ENCODE measurements at places on chromosomes 12 and 14.

- no peak for DNase-seq
These were observed 222.3 kb downstream of the ALG10 start for GRCh38 chr12:34244608-34245007.

DNA sequence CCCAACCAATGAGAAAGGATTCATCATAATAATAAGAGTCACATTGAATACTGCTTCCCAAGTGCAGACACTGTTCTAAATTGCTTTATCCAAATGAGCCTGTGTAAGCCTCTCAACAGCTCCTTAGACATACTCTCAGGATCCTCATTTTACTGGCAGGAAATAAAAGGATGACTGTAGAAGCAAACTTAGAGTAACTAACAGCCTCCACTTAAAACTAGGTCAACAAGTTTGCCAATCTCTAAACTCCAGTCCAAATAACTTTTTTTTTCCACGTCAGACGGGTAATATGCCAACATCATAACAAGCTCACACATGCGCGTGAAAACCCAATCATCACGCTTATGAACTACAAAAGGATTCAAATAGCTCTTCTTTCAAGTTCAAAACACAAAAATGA is 15.3 kb upstream of the DPF3 start:
- no peak for DNase-seq

GRCh38 chr12:31722580-31722979 is 6.2 kb downstream of the AMN1 start:
- DNase-seq, result no peak

DNA sequence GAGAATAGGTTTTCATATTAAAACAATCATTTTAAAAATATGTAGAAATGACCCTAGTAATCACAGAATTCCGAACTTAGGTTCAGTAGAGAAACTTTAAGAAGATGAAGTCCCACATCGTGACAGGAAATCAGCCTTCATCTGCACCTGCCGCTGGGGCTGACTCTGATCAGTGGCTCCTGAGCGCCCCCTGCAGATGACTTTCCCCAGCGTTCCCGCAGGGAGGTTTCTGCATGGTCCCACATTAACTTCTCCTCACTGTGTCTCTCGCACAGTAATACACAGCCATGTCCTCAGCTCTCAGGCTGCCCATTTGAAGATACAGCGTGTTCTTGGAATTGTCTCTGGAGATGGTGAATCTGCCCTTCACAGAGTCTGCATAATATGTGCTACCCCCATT is 1131.1 kb downstream of the TMEM121 start:
- DNase-seq, result no peak

- DNase-seq, result no peak
These were observed 60.9 kb upstream of the GPATCH2L start for GRCh38 chr14:76090616-76091391.

- DNase-seq, result no peak
These were observed 102.5 kb upstream of the BBS10 start for GRCh38 chr12:76450690-76451089.

- no peak for DNase-seq
These were observed 89.7 kb upstream of the BCL11B start for GRCh38 chr14:99361596-99362215.

GRCh38 chr14:75144944-75145343 is 18.1 kb upstream of the NEK9 start:
- DNase-seq, result no peak

- DNase-seq, result no peak
These were observed 86.6 kb downstream of the KITLG start for GRCh38 chr12:88493636-88494035.

- no peak for DNase-seq
These were observed 82.8 kb upstream of the NEDD1 start for GRCh38 chr12:96824074-96824837.

- DNase-seq, result no peak
These were observed 82.3 kb downstream of the ITPR2 start for GRCh38 chr12:26750531-26751175.

GRCh38 chr12:24861766-24862540 is 86.9 kb downstream of the BCAT1 start:
- no peak for DNase-seq

DNA sequence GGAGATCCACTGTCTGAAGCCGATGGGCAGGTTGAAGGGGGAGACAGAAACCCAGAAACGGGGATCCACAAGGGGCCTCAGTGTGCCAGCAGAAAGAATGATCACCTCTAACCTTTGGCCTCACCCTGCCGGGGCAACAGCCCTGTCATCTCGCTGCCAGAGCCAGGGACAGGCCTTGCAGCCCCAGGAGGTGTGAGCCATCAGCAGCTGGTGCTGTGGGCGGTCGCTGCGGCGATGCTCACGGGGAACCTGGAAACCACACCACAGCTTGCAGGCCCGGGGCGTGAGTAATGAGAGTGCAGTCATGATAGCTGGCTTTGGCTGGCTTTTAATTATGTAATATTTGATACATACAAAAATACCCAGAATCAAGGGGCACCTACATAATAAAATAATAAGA is 4.7 kb upstream of the TTC7B start:
- no peak for DNase-seq

DNA sequence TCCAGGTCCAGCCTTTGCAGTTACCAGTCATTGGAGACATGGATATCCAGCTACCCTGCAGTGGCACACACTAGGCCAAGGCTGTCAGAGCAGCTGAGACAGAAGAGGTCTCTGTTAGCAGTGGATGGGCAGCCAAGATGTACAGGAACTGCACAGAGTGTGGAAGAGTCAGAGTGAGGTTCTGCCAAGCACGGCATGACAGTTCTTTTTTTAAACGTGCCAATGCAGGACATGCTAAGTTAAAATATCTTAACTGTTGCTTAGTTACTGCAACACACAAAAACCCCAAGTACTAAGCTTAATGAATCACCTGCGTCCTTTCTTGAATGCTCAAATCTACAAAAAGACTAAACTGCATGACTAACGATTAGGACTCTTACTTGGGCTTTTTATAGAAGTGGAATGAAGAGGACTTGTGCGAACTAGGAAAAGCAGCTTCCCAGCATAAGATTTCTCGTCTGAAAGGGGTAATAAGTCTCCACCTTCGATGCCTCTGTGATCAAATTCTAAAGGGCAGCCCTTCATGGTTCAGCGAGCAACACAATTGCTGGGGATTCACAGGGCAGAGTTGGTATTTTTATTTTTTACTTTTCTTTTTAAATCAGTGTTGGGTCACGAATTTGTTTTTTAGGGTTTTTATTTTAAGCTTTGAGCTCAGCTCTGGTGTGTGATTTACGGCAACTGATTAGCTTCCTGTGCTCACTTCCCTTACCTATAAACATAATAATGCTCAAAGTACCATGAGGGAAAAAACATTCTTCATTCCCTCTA is 20.6 kb downstream of the MAPK1IP1L start:
- DNase-seq, result peak; percentile 8

DNA sequence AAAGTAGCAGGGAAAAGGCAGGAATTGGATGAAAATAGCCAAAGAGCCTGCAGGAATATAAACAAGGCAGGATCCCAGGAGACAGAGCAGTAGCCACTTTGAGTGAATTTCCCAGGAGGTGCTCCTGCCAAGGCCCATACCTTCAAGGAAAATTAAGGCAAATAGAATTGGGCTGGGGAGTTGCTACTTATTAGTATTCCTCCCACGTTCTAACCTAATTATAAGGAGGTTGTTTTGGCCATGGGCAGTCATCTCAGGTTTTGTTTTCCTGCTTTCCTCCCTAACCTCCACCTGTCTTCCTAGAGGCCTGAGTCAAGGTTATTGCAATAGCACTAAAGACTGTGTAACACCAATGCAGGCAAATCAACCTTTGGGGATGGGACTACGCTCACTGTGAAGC is 73.1 kb downstream of the DAD1 start:
- DNase-seq, result no peak

DNA sequence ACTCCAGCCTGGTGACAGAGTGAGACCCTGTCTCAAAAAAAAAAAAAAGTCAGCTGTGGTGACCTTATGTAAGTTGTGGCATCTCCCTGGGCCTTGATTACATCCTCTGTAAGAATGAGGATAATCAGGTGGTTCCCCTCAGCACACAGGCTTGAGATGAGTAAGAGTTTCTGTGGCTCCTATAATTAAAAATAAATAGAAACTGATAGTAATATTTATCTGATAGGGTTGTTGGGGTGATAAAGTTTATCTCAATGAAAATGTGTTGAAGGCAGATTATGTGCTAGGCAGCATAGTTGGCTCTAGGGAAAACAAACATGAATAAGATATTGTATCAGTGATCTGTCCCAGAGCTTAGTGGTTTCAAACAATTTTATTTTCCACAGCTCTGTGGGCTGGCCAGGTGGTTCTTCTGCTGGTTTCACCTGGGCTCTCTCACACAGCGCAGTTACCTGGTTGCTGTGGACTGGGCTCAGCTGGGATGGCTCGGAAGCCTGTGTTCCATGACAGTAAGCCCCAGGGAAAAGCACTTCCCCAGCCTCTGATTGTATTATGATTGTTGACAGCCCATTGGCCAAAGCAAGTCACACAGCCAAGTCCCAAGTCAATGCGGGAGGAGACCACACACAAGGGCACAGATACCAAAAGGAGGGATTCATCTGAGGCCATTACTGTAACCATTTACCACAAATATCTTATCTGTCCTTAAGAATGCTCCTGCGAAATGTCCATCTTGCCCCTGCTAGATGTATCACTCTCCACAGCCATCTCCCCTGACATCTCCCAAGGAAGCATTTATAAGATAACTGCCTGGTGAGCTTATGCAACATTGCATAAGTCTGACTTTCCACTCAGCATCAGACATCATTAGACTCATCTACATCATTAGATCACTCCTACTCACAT is 151.7 kb downstream of the NUAK1 start:
- no peak for DNase-seq

DNA sequence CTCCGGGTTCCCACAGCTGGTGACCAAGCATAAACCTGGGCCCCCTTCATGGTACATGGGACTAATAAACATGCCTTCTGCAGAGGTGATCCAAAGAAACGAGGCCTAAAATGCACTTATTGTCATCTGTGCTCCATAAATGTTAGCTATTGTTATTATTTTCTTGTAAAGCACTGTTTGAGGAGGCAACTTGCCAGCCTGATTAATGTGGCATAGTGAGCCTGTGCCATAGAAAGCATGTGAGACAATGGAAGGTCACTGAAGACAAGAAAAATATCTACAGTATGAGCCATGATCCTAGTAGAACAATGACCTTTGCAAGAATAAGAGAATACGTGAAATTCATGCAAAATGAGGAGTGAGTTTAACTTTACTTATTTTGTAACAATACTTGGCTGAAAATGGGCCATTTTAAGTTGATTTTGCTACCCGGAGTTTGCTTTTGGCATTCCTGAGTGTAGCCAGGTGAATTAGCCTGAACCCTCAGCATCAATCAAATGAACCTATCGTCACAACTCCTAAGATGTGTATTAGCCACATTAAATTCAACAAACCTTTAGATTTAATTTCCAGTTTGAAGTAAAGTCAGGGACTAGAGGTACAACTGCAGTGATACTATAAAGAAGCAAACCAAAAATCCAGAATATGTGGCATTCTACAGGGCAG is 52.2 kb downstream of the CPM start:
- DNase-seq, result no peak

GRCh38 chr12:89020121-89020480 is 332.2 kb downstream of the DUSP6 start:
- no peak for DNase-seq

GRCh38 chr12:104182621-104183378 is 32.8 kb upstream of the TXNRD1 start:
- DNase-seq, result no peak

- no peak for DNase-seq
These were observed 21.6 kb downstream of the SLC48A1 start for GRCh38 chr12:47794679-47795078.

- no peak for DNase-seq
These were observed 284.9 kb downstream of the RAD51B start for GRCh38 chr14:68104518-68104917.

GRCh38 chr12:28082096-28082495 is 108.2 kb upstream of the CCDC91 start:
- DNase-seq, result no peak

- no peak for DNase-seq
These were observed 3.2 kb upstream of the KRT7 start for GRCh38 chr12:52229836-52230343.

GRCh38 chr14:28902930-28903329 is 136.3 kb downstream of the FOXG1 start:
- no peak for DNase-seq

GRCh38 chr12:112283546-112283945 is 98.7 kb downstream of the HECTD4 start:
- DNase-seq, result no peak

- no peak for DNase-seq
These were observed 81.2 kb downstream of the MIPOL1 start for GRCh38 chr14:37278636-37279538.

- no peak for DNase-seq
These were observed 31.6 kb downstream of the CDK17 start for GRCh38 chr12:96368687-96369086.
